ENCODE measurements at places on chromosomes 16 and 17.

DNA sequence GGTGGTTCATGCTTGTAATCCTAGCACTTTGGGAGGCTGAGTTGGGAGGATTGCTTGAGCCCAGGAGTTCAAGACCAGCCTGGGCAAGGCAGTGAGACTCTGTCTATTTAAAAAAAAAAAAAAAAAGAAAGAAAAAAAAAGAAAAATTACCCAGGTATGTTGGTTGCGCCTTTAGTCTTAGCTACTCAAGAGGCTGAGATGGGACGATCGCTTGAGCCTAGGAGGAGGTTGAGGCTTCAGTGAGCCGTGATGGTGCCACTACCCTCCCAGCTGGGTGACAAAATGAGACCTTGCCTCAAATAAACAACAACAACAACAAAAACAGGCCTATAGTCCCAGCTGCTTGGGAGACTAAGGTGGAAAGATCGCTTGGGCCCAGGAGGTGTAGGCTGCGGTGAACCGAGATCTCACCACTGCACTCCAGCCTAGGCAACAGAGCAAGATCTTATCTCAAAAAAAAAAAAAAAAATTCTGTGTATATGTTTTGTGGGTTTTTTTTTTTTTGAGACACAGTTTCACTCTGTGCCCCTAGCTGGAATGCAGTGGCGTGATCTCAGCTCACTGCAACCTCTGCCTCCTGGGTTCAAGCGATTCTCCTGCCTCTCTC lies 12.5 kb upstream of the ANKRD40CL start:
- DNase-seq: no peak

- no peak for DNase-seq
Measured at GRCh38 chr16:28104404-28104803, 40.9 kb upstream of the GSG1L start.

DNA sequence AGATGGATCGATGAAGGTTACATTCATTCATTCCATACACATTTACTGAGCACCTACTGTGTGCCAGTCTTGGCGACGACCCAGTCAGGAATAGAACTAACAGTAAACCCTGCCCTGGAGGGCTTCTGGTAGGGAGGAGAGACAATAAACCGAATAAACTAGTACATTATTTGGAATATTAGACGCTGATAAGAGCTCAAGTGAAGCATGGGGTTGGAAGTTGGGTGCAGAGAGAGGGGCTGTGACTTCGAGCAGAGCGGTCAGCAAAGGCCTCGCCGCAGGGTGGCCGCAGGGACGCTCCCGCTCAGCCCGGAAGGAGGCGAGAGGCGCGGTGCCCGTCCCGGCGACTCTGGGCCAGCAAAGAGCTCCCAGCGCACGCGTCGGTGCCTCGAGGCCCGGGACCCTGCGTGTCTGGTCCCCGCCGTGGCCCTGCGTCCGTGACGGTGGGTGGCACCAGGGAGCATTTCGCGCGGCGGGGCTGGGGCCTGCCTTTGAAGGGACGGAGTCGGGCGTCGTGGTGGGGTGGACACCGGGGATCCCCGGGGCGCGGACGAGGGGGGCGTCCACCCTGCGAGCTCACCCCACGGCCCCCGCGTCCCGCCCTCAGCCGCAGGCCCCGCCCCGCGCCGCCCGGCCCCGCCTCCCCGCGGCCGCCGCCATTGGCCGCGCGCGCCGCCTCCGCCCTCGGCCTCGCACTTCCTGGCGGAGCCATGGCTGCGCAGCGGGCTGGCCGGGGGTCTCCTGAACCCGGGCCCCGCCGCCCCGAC lies at the start of gene KLHL36:
KLHL36 (plus strand) TSS at position 684 of the 767 bp plus-strand sequence. CDS start 2,357 bp downstream, outside the sequence.
- DNase-seq: peak; percentile 15

GRCh38 chr16:84568066-84568465 lies 49.8 kb downstream of the COTL1 start:
- DNase-seq: no peak

DNA sequence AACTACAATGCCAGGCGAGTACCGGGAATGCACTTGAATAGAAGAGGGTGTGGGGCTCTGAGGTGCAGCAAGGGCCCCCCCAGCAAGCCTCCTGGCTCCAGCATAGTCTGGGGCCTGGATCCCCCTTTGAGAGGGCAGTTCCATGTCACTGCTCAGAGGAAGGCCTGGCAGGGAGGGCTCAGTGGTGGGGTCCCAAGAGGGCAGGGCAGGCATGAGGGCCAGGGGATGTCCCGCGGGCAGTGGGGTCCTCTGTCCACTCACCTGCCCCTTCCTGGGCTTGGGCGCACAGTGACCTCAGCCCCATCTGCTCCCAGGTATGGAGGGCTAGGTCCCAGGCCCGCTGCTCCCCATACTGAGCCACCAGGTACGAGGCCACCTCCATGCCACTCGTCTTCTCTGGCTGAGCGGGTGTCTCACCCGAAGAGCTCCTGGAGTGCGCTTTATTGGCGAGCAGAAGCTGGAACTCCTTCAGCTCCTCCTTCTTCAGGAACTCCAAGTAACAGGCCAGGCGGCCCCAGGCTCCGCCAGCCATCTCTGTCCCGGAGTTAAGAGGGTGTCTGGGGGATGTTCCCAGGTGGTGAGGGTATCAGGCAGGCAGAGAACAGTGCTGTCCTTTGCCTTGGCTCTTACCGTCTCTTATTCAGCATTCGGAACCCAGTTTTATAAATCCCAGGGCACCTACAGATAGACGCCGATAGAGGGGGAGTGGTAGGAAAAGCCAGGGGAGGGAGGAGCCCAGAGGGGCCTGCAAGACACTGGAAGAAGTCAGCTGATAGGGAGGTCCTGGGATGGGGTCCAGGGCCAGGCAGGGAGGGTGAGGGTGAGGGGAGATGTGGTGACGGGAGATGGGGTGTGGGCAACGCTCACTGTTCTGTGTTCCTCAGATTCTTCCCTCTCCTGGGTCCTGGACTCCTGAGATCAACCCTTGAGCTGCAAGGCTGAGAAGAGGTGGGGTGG lies 605 bp downstream of the NLRP1 start:
- DNase-seq: no peak

DNA sequence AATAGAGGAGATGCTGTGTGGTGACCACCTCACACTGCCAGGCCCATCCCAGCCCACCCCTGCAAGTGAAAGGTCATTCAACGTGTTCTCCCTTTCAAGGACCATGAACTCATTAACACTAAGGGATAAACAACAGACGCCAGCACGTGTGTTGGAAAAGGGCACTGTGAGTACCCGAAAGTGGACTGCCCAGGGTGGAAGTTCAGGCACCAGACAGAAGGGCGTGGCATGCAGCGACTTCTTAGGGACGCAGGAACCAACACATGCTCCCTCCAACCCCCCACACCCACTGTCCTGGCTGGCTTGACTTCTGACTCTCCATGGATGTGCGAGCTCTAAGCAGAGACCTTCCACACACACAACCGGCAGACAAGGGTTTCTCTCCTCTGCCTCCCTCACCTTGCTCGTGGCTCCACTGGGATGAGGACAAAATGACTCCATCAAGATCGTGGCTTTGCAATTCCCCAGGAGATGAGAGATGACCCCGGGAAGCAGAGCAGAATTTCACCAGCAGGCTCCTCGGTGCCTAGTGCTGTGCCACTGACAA lies 11.0 kb downstream of the UBALD1 start:
- DNase-seq: no peak

GRCh38 chr17:17077861-17078732 lies 35.8 kb downstream of the MPRIP start:
- no peak for DNase-seq

Data from WERI-Rb-1 (cell line).